ENCODE measurements at places on chromosomes 12 and 14.

DNA sequence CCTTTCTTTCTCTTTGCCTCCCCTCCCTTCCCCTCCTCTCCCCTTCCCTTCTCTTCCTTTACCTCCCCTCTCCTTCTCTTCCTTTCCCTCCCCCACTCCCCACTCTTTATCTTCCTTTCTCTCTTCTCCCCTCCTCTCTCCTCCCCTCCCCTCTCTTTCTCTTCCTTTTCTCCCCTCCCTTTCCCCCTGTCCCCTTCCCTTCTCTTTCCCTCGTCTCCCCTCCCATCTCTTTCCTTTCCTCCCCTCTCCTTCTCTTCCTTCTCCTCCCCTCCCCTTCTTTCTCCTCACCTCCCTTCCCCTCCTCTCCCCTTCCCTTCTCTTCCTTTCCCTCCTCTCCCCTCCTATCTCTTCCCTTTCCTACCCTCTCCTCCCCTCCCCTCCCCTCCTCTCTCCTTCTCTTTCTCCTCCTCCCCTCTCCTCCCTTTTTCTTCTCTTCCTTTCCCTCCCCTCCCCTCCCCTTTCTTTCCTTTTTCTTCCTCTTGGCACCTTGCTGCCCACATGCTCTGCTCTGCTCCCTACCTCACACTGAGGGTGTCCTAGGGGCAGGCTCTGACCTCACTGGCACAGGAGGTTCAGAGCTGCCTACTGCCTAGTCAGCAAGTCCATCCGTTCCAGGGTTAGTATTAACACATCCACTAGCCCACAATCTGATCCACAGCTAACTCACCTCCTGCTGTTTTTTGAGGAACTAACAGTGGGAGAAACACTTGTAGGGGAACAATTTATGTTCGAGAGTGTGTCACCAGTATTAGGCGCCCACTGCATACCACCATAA, 101.0 kb downstream of the NUAK1 start:
- no peak for DNase-seq

GRCh38 chr12:29944269-29945000, 160.7 kb upstream of the TMTC1 start:
- no peak for DNase-seq

GRCh38 chr14:88142997-88143396, 138.1 kb downstream of the GPR65 start:
- DNase-seq, result no peak

- no peak for DNase-seq
Observed at GRCh38 chr14:35140718-35141581, 18.6 kb downstream of the PRORP start.

DNA sequence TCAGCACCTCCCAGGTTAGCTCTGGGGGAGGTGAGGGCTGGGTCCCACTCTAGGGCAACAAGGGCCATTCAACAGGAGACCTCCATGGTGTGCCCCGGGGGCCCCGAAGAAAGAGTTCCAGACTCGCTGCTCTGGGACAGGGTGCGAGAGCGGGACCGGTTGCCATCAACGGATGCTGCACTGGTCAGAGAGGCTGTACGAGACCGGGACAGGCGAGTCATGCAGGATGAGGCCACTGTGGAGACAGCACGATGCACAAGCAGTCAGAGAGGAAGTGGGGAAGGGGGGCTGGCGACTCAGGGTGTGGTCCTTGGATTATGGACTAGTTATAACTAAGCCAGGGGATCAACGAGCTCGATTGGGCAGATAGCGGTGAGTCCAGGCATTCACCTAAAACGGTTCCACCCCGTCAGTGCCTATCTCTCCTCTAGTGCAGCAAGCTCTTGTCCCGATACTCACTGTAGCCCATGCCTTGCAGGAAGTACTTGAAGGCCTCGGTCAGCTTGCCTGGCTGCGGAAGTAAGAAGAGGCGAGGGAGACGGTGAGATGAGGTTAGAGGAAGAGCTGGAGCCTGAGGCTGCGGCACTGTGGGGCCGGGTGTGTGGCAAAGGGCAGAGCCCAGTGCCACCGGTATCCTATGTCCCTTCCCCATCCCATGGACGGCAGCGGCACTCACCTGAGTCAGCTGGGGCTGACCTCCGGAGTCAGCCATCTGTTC, 7.2 kb downstream of the NDRG2 start:
- no peak for DNase-seq

DNA sequence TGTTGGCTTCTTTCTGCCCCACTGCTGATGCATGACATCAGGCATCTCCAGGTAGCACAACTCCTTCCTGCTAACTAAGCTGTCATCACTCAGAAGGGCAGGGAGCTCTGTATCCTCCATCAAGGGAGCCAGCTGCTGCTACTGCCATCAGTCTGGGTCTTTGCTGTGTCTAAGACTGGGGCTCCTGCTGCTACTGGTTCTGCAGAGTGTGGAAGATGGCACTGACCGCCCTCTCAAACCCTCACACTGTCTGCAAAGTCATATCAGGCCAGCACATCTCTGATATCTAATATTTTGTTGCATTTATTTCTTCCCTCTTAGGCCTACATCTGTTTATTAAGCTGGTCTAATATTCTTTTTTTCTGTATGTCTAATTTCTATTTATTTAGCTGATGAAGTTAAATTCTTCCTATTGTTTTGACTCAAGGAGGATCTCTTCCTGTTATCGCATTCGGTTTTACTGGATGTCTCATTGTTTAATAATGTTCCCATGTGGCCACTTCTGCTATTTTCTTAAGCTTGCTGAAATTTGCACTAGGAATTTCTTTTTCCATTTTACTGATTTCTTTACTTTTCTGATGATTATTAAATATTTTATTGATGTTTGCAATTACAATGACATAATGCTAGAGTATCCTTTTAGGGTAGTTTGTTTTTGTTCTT, 7.6 kb upstream of the E2F7 start:
- DNase-seq, result no peak

GRCh38 chr14:67370830-67371229, 10.7 kb downstream of the EIF2S1 start:
- no peak for DNase-seq

DNA sequence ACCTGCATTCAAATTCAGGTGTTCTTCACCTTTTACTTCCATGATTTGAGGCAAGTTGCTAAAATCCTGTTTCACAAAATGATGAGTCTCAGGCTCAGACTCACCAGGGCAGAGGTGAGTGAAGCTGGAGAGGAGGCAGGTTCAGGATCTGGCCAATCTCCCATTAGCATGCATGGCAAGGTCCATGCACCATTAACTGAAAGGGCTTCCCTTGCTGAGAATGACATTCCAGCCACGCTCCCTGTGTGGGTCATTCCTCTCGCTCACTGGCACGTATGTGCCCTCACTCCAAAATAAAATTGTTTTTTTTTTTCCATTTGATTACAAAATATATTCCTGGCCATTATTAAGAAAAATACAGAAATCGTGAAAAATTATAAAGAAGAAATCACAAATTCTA, 257.6 kb downstream of the C12orf75 start:
- no peak for DNase-seq

Data from activated CD8-positive, alpha-beta memory T cell treated with anti-CD3 and anti-CD28 coated beads for 1 hour (primary cell).